ENCODE measurements at places on chromosomes 6 and 20. TPM values are rescaled to one million over a fixed set of nuclear protein-coding genes. Genes with fewer than 3 reads are reported as not detected.

The FNDC11 gene
- total RNA-seq = 0.46 TPM

The CCN6 gene
- not detected for total RNA-seq

The TGM3 gene
- total RNA-seq = not detected

The GSTA1 gene
- total RNA-seq = not detected

The BMP5 gene
- total RNA-seq = under 0.01 TPM

The GNMT gene
- not detected for total RNA-seq

The TMEM217 gene
- total RNA-seq = 4.0 TPM

The NRSN1 gene
- not detected for total RNA-seq

The LTB gene
- not detected for total RNA-seq

The TREML1 gene
- not detected for total RNA-seq

The BEND3 gene
- total RNA-seq = 1.7 TPM

The RRP36 gene
- total RNA-seq = 76.1 TPM

The C6orf62 gene
- total RNA-seq = 76.6 TPM

The ZKSCAN3 gene
- total RNA-seq = 5.0 TPM

The HLA-DQA1 gene
- not detected for total RNA-seq

The PHACTR2 gene
- total RNA-seq = 48.2 TPM

The FUT9 gene
- total RNA-seq = not detected

The HLA-DRB1 gene
- total RNA-seq = not detected

The PTGIS gene
- 605 TPM for total RNA-seq

The RAB44 gene
- total RNA-seq = under 0.01 TPM

The RGS17 gene
- 6.5 TPM for total RNA-seq

The MYT1 gene
- not detected for total RNA-seq

The SNAP91 gene
- total RNA-seq = under 0.01 TPM

The CYP21A2 gene
- total RNA-seq = not detected

The DEFB118 gene
- total RNA-seq = not detected

The FAM217A gene
- not detected for total RNA-seq

The CDH26 gene
- 0.14 TPM for total RNA-seq

The PRDM1 gene
- 1.2 TPM for total RNA-seq

The PTCRA gene
- total RNA-seq = not detected

The HFE gene
- total RNA-seq = 13.7 TPM

The PPIL6 gene
- total RNA-seq = 6.9 TPM

The POM121L2 gene
- not detected for total RNA-seq

The PKIB gene
- total RNA-seq = 1.1 TPM

The TINAG gene
- total RNA-seq = not detected

The HRH3 gene
- total RNA-seq = not detected
